ENCODE measurements at places on chromosomes 7 and 10. TPM values are rescaled to one million over a fixed set of nuclear protein-coding genes. Genes with fewer than 3 reads are reported as not detected.

The MLXIPL gene
- total RNA-seq = under 0.01 TPM

The WNT8B gene
- total RNA-seq = not detected

The KDM7A gene
- 22.1 TPM for total RNA-seq

The IFIT1 gene
- 0.26 TPM for total RNA-seq

The FGFR2 gene
- total RNA-seq = 18.8 TPM

The AKR1C1 gene
- 63.2 TPM for total RNA-seq

The PODXL gene
- total RNA-seq = 0.53 TPM

The JAZF1 gene
- 1.1 TPM for total RNA-seq

The TMEM178B gene
- total RNA-seq = under 0.01 TPM

The SFMBT2 gene
- total RNA-seq = under 0.01 TPM

The PRLHR gene
- not detected for total RNA-seq

The PRSS37 gene
- total RNA-seq = not detected

The TAS2R16 gene
- not detected for total RNA-seq

The FAM237B gene
- not detected for total RNA-seq

The PIP gene
- total RNA-seq = not detected

The CCDC172 gene
- not detected for total RNA-seq

The KEL gene
- total RNA-seq = not detected
